ENCODE measurements at places on chromosomes 2 and 18. TPM values are rescaled to one million over a fixed set of nuclear protein-coding genes. Genes with fewer than 3 reads are reported as not detected.

The ALPI gene
- not detected for total RNA-seq

The SLC9A2 gene
- total RNA-seq = 1.8 TPM

The RGPD3 gene
- 1.2 TPM for total RNA-seq

The STAT4 gene
- total RNA-seq = 16.1 TPM

The MARCHF7 gene
- total RNA-seq = 134 TPM

The RPRM gene
- 21.5 TPM for total RNA-seq

The SATB2 gene
- total RNA-seq = 20.8 TPM

The GPR35 gene
- total RNA-seq = 0.46 TPM

The GCG gene
- not detected for total RNA-seq

The ANKRD44 gene
- 78.2 TPM for total RNA-seq

The RMDN2 gene
- 21.5 TPM for total RNA-seq

The KCNE4 gene
- 2.5 TPM for total RNA-seq

The RGPD4 gene
- 0.23 TPM for total RNA-seq

The IMPACT gene
- 44.5 TPM for total RNA-seq

The SCN1A gene
- total RNA-seq = 61.8 TPM

The FMNL2 gene
- 80.5 TPM for total RNA-seq

The TNP1 gene
- total RNA-seq = not detected

The NT5C1B gene
- not detected for total RNA-seq

The CXCR1 gene
- total RNA-seq = not detected

The COLEC11 gene
- total RNA-seq = 1.2 TPM

The CCBE1 gene
- 5.3 TPM for total RNA-seq

The GDF7 gene
- total RNA-seq = 0.23 TPM

The SEPTIN2 gene
- total RNA-seq = 295 TPM

The OSBPL6 gene
- total RNA-seq = 14.1 TPM

The ABCG5 gene
- 0.23 TPM for total RNA-seq

The RHBDD1 gene
- total RNA-seq = 57.7 TPM

The GRB14 gene
- total RNA-seq = 12.5 TPM

The C2orf80 gene
- total RNA-seq = 38.1 TPM

The SIX2 gene
- total RNA-seq = not detected

The LGALSL gene
- total RNA-seq = 48.9 TPM

The VIT gene
- total RNA-seq = 0.23 TPM

The G6PC2 gene
- total RNA-seq = not detected

The ARHGAP15 gene
- total RNA-seq = 3.2 TPM

All from diencephalon (tissue), 1 donor.